ENCODE measurements at places on chromosomes 4 and X.

GRCh38 chr4:53654300-53654758 is 63.0 kb upstream of the LNX1 start:
- DNase-seq: no peak

- peak; percentile 57 for DNase-seq
Measured at GRCh38 chrX:68196939-68197791, 236.1 kb downstream of the OPHN1 start.

DNA sequence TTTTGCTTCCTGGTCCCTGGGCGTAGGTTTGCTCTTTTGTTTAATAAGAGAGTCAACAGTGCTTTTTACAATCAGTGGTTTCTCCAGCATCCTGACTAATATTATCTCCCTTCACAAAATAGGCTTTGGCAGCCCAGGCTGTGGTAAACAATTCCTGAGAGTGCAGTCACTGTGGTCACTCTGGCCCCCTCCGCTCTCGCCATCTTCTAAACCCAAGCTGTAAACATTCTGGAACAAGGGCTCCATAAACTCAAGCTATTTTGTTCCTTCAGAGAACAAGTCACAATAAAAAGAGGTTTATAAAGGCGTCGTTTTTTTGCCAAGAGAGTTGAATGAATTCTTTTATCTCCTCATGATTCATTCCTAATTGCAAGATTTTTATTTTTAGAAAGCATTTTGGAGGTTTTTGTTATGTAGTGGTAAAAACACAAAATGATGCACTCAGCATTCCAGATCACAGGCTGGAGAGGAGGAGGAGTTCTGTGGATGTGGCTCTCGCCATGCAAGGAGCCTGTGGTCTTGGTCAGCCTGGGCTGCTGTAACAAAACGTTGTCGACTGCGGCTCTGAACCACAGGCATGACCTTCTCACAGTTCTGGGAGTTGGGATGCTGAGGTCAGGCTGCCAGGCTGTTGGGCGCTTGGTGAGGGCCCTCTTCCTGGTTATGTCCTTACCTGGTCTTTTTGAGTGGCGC is 486.4 kb upstream of the FAT1 start:
- no peak for DNase-seq

- no peak for DNase-seq
Measured at GRCh38 chrX:82141942-82142341, 940.0 kb downstream of the SH3BGRL start.

GRCh38 chrX:14352511-14352910 is 176.8 kb upstream of the GLRA2 start:
- no peak for DNase-seq

DNA sequence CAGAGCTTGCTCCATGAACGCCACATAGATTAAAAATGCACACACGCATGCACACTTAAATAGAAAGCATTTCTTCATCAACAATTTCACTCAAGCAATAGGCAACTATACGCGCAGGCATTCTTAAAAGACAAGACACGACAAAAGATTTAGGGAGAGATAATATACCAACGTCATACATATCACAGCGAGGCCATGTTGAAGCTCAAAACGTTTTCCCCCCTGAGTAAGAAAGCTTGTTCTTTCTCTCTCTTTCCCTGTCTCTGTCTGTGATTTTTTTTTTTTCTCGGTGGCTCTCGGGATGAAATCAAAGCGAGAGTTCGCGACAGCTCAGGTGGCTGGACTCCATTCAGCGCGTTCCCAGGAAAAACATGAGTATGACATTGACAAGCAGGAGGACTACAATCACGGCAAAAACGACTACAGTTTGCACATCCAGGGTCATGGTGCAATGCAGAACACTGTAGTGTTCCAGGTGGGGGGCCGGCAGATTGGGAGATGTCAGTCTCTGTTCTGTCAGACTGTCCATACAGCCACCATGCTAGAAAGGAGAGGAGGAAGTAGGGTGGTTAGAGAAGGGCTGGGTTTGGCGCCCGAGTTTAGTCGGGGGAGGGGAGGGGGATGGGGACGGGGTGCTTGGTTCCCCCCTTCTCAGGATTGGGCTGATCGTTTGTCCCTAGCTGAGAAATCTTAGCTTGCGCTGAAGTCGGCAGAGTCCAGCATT is 30.7 kb downstream of the ARHGEF9 start:
- DNase-seq: no peak

GRCh38 chrX:109294097-109294814 is 187.6 kb downstream of the GUCY2F start:
- no peak for DNase-seq

- DNase-seq: no peak
Measured at GRCh38 chr4:77877771-77878565, 15.3 kb downstream of the MRPL1 start.

- DNase-seq: no peak
Measured at GRCh38 chrX:107470198-107470597, 20.7 kb downstream of the FRMPD3 start.

DNA sequence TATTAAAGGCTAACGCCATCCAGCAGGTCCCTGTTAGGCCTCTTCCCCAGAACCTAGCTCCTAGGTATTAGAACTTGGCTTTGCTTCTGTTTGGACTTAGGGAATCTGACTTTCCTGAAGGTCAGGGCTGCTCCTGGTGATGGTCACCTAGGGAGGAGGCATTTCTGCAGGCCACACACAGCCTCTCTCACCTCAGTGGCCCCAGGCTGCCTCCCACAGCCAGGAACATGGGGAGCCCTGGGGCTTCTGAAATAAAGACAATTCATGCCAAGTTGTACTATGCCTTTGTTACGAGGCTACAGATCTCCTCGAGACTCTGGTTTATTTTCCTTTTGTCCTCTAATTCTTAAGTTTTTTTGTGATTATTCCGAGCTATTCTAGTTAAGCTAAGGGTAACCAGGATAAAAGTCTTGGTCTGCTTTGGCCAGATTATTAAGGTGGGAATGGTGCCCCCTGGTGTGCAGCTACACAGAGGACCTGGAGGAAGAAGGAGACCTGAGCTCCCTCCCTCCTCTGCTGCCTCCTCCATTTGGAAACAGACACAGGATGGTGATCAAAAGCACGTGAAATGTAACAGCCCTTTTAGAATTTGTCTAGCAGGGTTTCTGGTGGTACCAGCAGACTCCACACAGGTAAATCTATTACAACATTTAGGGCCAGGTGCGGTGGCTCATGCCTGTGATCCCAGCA is 131.0 kb downstream of the DCLK2 start:
- no peak for DNase-seq

DNA sequence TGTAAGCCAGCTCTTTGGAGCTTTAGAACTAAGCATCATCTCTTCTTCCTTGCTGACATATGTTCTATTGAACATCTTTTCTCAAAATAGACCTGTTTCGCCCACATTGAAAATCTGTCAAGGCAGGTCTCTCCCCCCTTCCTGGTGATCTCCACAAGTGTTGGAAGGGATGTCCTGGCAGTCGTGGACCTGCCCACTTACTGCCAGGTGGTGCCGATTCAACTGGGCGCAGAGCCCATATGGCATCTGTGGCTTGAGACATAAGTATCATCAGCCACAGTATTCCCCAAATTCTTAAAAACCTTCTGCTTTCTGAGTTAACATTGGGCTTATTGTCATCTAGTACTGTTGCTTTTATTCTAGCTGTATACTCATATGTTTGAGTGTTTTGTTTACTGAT is 969.3 kb upstream of the FTHL17 start:
- DNase-seq: no peak

DNA sequence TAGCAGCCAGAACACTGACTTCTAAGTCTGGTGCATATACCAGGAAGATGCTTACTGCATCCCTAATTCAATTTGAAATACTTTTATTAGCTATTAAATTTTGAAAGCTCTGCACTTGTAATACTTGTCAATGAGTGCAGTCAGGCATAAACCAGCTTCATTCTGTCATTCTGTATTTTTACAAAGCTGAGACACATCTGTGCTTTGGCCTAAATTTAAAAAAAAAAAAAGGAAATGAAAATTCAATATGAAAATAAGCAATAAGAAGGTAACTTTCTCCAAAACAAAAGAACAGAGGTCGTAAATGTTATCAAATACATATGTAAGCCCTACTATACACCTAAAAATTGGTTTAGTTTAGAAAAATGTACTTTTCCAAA is 7.0 kb downstream of the SMIM14 start:
- no peak for DNase-seq

GRCh38 chr4:145207934-145208333 is 27.5 kb upstream of the OTUD4 start:
- no peak for DNase-seq

DNA sequence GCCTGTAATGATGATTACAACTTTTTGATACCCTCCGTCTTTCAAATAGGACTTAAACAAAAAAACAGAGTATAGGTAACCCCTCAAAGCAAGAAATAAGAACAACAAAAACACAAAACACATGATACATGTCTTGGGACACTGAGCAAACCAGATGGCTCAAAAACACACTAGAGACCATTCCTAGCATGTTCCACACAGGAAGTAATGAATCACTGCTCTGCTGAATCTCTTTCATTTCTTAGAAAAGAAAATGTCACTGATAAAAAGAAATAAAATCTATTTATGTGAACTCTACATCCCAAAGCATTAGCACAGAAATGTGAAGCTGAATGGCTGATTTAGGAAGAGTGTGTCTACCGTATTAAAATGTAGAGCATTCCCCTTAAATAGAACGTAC is 134.5 kb upstream of the IL15 start:
- DNase-seq: no peak

- DNase-seq: no peak
Measured at GRCh38 chr4:26842911-26843310, 17.7 kb upstream of the STIM2 start.

DNA sequence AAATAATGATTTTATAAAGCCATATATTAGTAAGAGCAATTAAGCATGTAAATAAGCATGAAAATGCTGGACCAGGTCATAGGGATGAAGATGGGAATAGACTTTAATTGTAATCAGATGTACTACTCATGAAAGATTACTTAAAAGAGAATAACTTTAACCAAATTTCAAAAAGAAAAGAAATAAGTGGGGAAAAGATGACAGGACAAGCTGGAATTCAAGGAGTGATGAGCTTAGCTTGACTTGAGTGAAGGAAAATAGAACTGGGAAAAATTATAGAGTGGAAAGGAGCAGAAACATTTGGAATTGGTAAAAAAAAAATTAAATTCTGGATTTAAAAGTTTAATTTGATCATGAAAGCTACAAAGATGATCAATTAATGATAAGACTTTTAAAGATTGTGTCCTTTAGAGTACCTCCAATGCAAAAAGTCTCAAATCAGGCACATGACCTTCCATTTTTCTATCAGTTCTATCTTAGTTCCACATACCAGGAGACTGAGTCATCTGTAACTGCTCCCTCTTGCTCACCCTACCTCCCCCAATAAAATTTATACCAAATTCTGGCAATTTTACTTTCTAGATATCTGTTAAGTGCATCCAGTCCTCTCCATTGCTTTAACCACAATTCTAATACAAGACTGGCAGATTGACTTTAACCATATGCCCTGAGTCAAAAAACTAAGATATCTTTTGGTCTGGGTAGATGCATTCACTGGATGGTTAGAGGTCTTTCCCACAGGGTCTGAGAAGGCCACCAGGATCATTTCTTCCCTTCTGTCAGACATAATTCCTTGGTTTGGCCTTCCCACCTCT is 56.4 kb upstream of the SLIT2 start:
- no peak for DNase-seq

DNA sequence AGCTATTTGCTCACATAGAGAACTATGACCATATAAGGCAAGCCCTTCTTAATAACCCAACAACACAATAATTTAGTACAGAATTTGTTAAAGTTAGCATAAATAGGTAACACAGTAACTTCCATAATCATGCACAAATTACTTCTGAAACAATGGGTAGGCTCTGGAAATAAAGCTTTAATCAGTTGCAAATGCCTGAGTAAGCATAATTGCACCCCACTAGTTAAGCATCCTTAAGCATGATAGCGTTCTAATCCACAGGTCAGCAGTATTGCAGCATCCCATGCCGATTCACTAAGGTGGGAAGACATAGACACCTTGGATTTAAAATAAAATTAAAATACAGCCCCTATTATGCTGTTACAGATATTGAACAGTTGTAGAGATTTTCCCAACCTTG is 161.7 kb downstream of the DHX15 start:
- DNase-seq: no peak

DNA sequence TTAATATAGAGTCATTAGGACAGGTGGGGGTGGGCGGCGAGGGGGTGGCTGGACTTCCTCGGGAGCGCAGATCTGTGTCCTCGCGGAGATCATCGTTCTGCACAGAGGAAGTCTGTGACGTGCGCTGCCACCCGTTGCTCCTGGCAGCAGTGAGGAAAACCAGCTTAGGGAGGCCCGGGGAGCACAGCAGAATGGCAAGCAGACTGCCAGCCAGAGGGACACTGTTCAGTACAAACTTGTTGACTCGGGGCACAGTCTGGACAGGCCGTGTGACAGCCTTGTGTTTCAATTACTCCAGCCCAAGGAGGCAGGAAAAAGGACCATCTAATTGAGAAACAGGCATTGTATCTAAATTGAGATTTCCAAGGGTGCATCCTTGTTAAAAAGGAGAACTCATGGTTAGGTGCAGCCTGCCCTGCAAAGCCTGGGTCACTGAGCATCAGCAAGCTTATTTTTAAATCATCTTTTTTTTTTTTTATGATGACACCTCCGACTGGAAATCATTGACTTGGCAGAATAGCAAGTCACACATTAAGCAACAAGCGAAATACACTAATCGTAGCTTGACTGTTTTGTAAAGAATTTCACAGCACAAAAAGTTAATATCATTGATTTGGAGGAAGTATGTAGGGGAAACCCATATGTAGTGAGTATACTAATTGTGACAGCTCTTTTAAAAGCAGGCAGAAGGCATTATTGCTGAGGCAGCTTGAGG is 512.0 kb upstream of the FAT1 start:
- DNase-seq: no peak

- no peak for DNase-seq
Measured at GRCh38 chr4:99402765-99403164, 32.4 kb downstream of the ADH7 start.

- DNase-seq: no peak
Measured at GRCh38 chr4:175635546-175635945, 176.5 kb downstream of the GPM6A start.

DNA sequence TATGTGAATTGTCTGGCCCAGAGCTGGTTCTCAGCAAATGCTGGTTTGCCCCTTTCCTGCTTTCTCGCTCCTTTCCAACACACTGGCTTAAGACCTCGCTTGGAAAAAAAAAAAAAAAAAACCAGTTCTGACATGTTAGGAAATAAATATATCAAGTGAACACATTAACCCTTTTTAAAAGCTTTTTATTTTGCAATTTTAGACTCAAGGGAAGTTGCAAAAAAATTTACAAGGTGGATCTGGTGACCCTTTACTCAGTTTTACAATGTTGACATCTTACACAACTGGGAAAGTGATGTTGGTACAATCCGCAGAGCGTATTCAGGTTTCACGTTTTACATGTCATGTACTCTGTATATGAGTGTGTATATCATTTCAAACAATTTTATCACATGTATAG is 100.1 kb downstream of the RTL5 start:
- DNase-seq: no peak

DNA sequence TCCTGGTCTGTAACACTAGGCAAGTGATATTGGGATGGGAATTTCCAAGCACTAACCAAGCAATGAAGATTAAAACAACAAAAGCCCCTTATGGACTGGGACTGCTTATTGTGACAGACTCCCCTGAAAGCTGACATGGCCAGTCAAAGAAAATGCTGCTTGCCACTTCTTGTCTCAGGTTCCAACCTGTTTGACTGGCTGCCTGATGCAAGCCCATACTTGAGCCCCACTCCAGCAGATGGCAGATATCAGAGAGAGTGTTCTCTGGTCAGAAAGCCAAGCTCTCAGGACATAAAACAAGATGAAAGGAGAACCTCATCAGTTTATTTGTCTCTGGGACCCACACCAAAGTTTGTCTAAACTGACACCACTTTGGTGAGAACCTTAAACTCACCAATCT is 15.5 kb upstream of the IGBP1 start:
- DNase-seq: no peak

Data from NCI-H2081 (cell line).